ELR (cell line): ENCODE measurements at places on chromosomes 1 and 21.

DNA sequence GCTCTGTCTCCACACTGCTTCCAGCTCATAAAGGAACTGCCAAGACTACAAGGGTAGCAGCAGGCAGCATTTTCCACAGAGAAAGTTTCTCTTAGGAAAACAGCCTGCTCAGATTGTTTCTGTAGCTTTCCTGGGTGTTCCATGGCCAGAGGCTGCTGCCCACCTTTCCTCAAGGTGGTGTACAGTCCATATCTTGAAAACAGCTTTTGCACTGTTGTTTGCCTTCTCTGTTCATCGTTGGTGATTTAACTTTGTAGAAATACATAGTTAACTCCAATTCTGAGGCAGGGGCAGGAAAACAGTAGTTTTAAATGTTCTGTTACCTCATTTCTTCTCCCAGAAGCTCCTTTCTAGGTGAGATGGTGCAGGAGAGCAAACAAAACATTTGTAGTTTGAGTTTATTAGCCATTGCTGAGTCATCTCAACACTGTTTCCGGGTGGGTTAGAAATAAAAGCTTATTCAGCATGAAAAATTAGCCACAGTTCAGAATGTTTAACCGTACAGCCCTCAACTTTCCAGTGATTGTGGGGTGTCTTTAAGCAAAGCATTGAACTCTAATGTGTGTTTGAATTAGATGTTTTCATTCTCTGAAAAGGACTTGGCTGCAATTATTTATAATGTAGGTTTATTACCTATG is 41.7 kb downstream of the DIP2A start:
- peak; percentile 62 for DNase-seq

DNA sequence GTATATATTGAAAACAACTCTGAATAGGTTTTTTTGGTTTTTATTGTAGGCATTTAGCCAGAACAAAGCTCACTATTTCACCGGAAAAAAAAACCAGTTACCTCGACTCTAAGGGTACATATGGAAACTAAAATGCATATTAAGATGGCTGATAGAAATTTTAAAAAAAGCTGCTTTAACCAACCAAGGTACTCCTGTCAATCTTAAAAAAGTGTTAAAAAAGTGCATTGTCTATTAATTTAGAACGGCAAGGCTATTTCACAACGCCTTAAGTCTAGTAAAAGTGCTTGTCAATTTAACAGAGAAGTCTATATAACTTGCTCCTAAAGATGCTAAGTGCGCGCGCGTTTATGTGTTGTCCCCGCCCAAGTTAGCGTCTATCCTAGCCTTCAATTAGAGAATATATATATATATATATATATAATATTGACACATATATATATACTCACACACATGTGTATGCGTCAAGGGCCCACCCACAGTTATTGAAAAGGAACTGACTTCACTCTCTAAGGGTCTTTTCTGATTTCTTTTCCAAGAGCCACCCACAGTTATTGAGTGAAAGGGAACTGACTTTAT is 934 bp downstream of the ASPM start:
- peak; percentile 40 for DNase-seq

DNA sequence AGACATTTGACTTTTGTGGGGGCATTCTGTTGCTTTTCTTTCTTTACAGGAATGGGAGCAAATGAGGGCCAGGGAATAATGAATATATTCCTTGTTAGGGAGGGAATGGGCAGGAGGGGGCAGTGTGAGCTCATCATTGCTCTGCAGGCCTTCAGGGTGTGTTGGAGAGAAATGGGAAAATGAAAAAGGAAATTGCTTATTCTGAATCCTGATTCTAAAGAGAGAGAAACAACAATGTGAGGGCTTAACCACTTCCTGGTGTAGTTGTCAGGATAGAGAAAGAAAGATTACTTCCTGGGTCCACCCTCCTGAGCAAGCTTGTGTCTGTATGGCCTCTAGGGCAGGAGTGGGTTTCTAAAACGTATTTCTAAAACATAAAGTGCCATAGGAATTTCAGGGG is 28.3 kb downstream of the VANGL2 start:
- peak; percentile 69 for DNase-seq

- peak; percentile 19 for DNase-seq
These were observed 696 bp downstream of the LSS start for GRCh38 chr21:46227811-46228344.

DNA sequence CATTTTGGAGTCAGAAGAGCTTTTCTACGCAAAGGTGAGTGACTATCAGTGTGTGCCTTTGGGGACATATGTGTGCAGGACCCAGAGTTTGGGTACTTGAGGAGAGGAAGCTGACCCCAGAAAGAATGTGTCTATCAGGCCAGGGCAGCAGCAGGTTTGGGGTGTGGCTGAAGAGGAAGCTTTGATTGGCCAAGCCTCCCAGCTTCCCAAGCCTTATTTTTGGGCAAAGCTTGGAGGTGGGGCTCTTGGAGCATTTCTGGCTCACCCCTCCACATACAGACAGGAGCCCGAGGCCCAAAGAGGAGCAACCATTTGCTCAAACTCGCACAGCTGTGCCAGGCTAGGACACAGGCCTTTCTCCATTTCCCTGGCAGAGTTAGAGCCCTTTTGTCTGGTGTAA is 4.7 kb downstream of the GPR3 start:
- DNase-seq, result no peak

DNA sequence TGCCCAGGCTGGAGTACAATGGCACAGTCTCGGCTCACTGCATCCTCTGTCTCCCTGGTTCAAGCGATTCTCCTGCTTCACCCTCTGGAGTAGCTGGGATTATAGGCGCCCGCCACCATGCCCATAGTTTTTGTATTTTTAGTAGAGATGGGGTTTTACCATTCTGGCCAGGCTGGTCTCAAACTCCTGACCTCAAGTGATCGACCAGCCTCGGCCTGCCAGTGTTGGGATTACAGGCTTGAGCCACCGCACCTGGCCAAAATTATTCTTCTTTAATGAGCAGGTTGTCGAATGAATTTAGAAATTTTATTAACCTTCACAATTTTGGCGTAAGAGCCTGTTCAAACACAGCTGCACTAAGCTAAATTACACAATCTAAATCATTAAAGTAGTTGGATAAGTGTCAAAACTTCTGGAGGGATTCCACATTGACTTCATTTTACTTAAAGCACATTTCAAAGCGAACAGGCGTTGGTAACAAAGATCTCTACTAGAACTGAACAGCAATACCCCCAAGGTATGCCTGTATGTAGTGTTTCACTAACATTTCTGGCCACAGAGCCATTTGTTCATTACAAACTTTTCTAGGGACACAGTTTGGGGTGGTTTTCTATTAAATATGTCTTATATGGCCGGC is 5.2 kb upstream of the CTH start:
- no peak for DNase-seq

DNA sequence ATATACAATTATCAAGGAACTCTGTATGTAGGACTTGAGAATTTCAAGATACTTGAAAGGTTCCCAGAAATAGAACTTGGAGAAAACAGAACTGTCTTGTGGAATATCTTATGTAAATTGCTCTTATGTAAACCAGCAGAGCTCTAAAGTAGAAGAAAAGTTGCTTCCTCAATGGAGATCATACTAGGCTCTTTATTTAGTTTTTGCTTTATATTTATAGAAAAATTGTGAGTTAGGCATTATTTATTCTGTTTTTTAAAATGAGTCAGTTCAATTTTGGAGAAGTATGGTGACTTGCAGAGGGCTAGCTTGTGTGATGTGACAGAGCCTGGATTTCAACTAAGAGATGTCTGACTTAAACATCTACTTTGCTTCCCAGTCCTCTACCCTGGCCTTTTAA is 40.4 kb downstream of the ATP6V1G3 start:
- DNase-seq, result no peak

- DNase-seq, result peak; percentile 66
These were observed 3.2 kb downstream of the URB2 start for GRCh38 chr1:229629261-229629660.

DNA sequence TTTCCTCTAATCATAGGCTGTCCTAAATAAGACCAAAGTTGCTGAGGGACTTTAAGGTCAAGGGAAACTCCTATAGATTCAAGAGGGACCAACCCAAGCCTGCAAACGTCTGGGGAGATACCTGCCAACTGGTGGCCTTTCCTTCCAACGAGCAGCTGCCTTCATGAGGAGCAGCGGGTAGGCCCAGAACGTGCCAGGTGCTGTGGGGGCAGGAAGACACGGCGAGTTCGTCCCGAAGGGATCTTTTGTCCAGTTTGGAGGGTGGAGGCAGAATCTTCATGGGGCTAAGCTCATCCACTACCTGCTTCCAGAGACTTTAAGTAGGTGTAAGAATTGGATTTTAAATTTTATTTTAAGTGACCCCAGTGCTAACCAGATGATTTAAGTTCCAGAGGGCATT is 26.0 kb upstream of the SLC26A9 start:
- no peak for DNase-seq
